ENCODE measurements at places on chromosomes 3 and 15. TPM values are rescaled to one million over a fixed set of nuclear protein-coding genes. Genes with fewer than 3 reads are reported as not detected.

Gene TUBGCP5
- total RNA-seq = 12.5 TPM

Gene LTK
- total RNA-seq = 0.38 TPM

Gene ANKUB1
- total RNA-seq = not detected

Gene ZMYND10
- 0.54 TPM for total RNA-seq

Gene NEO1
- 51.0 TPM for total RNA-seq

Gene DPPA2
- 12.6 TPM for total RNA-seq

Gene TRPM1
- total RNA-seq = not detected

Gene EPHB1
- 5.9 TPM for total RNA-seq

- H3K4me3 ChIP-seq = no peak overlapping the region
- DNase-seq = no peak
- H3K4me1 ChIP-seq = peaks cover 11% of the 10 kb centered on the region
Measured at GRCh38 chr3:29454161-29454611, 173.3 kb downstream of the RBMS3 start.

DNA sequence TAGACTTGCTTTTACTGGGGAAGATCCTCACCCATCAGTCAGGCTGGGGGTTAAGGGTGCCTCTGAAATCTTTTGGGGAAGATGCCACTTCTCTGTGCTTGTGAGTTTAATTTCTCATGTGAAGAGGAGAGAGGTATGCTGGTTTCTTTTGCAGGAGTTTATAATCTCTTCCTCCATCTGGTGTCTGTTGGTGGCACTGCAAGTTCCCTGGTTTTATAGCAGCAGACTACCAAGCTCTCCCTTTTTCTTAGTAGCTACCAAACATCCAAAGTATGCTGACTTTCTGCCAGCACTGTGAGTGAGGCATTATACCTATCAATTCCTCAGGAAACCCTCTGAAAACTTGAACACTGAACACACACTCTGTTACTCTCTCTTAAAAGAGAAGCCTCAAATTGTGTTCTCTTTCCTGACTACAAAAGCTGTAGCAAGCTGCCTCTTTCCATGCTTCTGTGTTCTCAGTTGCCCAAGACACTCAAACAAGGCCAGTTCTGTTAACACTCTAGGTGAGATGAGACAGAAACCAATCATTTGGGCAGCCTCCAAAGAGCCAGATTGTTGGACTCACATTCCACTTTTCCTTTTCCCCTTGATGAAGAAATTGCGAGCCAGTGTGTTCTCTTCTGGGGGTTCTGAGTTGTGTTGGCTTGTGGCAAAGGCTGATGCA lies 299.5 kb downstream of the GAP43 start:
- H3K4me1 ChIP-seq = no peaks in the 10 kb centered on the region
- H3K4me3 ChIP-seq = no peak overlapping the region
- H3K36me3 ChIP-seq = no peaks in the 10 kb centered on the region
- H3K27me3 ChIP-seq = no peaks in the 10 kb centered on the region

- H3K4me3 ChIP-seq = no peak overlapping the region
- H3K36me3 ChIP-seq = no peaks in the 10 kb centered on the region
- no peak overlapping the region for H3K27ac ChIP-seq
- no peak for DNase-seq
Measured at GRCh38 chr3:143653493-143653892, 194.8 kb downstream of the SLC9A9 start.

- no peak overlapping the region for H3K4me3 ChIP-seq
- H3K27me3 ChIP-seq = no peaks in the 10 kb centered on the region
- H3K36me3 ChIP-seq = no peaks in the 10 kb centered on the region
- no peak overlapping the region for H3K27ac ChIP-seq
- DNase-seq = no peak
Measured at GRCh38 chr3:159378396-159379194, 576.7 kb downstream of the MFSD1 start.

DNA sequence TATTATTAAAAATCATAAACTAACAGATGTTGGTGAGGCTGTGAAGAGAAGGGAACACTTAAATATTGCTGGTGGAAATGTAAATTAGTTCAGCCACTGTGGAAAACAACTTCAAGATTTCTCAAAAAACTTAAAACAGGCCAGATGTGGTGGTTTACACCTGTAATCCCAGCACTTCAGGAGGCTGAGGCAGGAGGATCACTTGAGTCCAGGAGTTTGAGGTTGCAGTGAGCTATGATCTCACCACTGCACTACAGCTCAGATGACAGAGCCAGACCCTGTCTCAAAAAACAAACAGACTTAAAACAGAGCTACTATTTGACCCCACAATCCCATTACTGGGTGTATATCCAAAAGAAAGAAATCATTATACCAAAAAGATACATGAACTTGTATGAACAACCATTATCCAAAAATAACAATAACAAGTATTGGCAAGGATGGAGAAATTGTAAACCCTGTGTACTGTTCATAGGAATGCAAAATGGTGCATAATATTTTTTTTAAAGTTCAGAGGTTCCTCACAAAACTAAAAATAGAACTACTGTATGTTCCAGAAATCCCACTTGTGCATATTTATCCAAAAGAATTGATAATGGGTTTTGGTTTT lies 25.5 kb downstream of the ZNF148 start:
- no peak for DNase-seq
- H3K27ac ChIP-seq = no peak overlapping the region
- H3K4me3 ChIP-seq = no peak overlapping the region
- no peaks in the 10 kb centered on the region for H3K4me1 ChIP-seq
- H3K27me3 ChIP-seq = no peaks in the 10 kb centered on the region

DNA sequence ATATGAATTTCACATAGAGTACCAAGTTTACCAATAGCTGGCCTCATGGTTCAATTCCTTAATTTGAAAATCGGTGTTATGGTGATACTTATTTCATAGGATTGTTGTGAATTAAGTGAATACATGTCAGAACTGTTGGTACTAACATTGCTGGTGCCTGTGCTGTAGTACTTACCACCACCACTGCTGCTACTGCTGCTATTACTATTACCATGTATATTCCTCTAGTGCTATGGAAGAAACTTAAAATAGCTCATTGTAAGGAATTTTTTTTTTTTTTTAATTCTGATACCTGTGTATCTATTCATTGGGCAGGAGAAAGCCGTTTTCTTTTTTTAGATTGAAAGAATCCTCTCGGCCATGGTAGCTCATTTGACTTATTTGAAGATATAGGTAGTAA lies 3.6 kb downstream of the FYTTD1 start:
- peaks cover 25% of the 10 kb centered on the region for H3K27me3 ChIP-seq
- no peak overlapping the region for H3K4me3 ChIP-seq
- H3K27ac ChIP-seq = no peak overlapping the region
- no peaks in the 10 kb centered on the region for H3K4me1 ChIP-seq
- H3K36me3 ChIP-seq = no peaks in the 10 kb centered on the region

DNA sequence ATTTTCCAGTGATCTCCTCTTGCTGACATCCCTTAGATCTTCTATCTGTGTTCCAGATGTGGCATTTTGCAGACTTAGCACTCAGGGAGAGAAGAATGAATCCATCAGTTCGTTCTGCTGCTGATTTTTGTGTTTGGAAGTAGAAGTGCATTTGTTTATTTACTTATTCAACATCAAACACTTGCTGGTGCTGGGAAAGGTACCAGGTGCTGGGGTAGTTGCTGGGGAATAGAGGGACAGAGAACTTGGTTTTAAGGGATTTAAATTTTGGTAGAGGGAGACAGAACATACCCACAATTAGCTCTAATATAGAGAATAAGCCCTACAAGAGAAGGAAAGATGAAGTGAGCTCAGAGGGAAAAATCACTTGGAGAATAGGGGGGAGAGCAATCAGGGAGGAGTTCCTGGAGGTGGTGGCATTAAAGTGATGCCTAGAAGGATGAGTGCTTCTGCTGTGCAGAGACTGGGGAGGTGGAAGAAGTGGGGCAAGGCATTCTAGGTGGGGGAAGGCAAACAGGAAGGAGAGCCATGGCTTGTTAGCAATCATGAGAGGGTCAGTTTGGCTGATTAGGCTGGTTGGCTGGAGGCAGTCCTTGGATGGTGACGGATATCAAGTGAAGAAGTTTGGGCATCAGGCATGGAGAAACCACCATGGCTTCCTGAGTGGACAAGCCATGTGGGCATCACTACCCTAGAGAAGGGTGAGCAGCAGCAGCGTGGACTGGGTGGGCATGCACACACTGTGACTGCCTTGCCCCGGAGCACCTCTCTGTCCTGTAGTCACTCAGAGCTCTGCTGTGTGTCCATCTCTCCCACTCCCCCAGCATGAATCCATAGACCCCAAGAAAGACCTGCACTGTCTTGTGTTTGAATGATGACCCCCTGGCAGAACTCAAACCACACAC lies 197.3 kb downstream of the OPA1 start:
- no peak overlapping the region for H3K27ac ChIP-seq
- no peak overlapping the region for H3K4me3 ChIP-seq
- no peaks in the 10 kb centered on the region for H3K27me3 ChIP-seq
- peaks cover 8% of the 10 kb centered on the region for H3K4me1 ChIP-seq

- no peaks in the 10 kb centered on the region for H3K4me1 ChIP-seq
- H3K4me3 ChIP-seq = no peak overlapping the region
- no peaks in the 10 kb centered on the region for H3K27me3 ChIP-seq
- no peaks in the 10 kb centered on the region for H3K36me3 ChIP-seq
- DNase-seq = no peak
Measured at GRCh38 chr3:11287404-11287803, 15.2 kb downstream of the ATG7 start.

DNA sequence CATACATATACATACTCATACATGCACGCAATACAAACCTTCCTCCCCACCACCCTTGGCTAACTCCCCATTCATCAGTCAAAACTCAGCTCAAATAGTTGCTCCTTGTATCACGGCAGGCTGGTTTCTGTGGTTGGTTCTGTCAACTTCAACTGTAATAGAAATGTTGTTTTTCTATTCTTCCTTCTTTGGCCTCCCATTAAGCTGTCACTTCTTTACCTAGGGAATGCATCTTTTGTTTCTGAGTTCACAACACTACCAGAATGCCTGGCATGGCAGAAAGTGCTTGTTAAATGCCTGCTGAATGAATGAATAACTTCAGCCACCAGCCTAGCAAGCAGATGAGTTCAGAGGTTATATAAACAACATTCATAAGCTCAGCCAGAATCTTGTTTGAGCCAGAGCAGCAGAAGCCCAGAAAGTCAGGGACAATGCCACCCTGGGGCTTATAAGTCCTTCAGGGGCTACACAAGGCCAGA lies 63.1 kb downstream of the B3GALNT1 start:
- no peak overlapping the region for H3K4me3 ChIP-seq
- no peaks in the 10 kb centered on the region for H3K36me3 ChIP-seq
- DNase-seq = no peak
- no peaks in the 10 kb centered on the region for H3K4me1 ChIP-seq
- H3K27me3 ChIP-seq = no peaks in the 10 kb centered on the region

GRCh38 chr3:72659596-72659995 lies 188.6 kb downstream of the SHQ1 start:
- no peak overlapping the region for H3K4me3 ChIP-seq
- H3K27me3 ChIP-seq = no peaks in the 10 kb centered on the region
- no peaks in the 10 kb centered on the region for H3K36me3 ChIP-seq
